NCI-H774 (cell line): ENCODE measurements at places on chromosomes 3 and 15.
A peak's percentile ranks its signal among the peaks of the same experiment; 100 is the strongest.

GRCh38 chr3:4818986-4819693 is 160.1 kb upstream of the BHLHE40 start:
- no peak for DNase-seq

DNA sequence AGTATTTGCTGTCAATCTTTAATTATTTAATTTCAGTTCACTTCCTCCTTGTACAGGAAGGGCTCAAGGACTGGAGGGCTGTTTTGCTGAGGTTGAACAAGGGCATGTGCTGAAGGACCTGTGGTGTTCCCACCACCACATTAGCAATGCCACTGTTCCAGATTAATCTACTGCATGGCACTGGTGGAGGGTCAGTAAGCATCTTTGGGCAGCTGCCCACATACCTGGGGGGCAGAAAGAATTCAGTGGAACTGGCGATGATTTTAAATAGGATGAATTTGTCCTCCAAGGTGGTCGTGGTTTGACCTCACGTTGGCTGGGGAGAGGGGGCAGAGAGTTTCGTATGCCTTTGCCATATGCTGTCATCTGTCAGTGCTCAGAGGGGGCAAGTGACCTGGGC is 244.8 kb downstream of the TLE3 start:
- DNase-seq = no peak

DNA sequence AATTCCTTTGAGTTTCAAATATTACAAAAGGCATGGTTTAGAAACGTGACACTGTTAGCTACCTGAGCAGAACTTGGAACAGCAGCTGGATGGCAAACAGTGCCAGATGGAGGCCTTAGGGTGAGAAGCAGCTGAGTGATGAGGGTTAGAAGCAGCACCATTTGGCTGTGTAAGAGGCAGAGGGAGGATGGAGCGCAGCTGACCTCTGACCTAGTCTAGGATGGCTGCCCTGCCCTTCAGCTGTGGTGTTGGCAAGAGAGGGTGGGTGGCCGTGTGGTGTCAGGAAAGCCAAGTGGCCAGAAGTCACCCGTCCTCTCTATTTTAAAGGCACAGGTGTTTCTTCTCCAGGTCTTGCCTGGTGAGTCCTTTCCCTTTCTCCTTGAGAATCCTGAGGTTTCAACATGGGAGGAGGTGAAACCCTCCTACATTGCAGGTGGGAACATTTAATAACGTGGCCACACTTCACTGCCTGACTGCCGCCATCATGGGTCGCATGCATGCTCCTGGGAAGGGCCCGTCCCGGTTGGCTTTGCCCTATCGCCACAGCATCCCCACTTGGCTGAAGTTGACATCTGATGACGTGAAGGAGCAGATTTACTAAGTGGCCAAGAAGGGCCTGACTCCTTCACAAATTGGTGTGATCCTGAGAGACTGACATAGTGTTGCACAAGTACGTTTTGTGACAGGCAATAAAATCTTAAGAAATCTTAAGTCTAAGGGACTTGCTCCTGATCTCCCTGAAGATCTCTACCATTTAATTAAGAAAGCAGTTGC is 17.6 kb downstream of the BCL2L10 start:
- no peak for DNase-seq

DNA sequence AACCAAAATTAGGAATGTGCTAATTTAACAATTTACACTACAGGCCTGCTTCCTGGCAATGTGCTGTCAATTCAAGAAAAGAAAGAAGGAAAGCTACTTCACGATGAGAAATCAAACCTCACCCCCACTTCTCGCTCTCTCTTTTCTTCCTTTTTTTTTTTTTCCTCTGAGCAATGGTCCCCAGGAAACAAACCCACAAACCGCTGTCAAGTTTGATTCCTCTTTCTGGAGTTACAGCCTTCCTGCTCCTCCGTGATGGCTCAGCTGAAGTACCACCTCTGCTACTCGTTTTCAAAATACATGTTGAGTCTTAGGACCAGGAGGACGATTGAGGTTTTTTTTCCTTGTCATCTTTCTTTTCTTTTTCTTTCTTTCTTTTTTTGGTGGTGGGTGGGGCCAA is 3.4 kb upstream of the TRIM71 start:
- no peak for DNase-seq

GRCh38 chr3:57952208-57952631 is 56.0 kb upstream of the FLNB start:
- no peak for DNase-seq

DNA sequence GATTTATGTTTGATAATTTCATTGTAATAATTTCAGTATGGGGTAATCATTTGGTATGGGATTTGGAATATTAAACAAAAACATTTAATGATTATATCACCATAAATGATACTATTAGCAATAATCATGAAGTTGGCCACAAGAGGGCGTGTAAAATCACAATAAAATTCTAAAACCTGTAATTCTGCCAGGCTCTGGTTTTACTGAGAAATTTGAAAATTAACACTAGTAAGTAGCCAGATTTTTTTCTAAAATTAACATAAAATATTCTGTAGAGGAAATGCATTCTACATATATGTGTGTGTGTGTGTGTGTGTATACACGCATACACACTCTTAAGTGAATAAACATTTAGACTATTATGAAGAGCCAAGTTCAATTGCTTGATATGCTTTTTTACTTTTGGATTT is 40.5 kb downstream of the FEZF2 start:
- no peak for DNase-seq

- no peak for DNase-seq
These were observed 307.7 kb downstream of the CNTN6 start for GRCh38 chr3:1400571-1400970.

DNA sequence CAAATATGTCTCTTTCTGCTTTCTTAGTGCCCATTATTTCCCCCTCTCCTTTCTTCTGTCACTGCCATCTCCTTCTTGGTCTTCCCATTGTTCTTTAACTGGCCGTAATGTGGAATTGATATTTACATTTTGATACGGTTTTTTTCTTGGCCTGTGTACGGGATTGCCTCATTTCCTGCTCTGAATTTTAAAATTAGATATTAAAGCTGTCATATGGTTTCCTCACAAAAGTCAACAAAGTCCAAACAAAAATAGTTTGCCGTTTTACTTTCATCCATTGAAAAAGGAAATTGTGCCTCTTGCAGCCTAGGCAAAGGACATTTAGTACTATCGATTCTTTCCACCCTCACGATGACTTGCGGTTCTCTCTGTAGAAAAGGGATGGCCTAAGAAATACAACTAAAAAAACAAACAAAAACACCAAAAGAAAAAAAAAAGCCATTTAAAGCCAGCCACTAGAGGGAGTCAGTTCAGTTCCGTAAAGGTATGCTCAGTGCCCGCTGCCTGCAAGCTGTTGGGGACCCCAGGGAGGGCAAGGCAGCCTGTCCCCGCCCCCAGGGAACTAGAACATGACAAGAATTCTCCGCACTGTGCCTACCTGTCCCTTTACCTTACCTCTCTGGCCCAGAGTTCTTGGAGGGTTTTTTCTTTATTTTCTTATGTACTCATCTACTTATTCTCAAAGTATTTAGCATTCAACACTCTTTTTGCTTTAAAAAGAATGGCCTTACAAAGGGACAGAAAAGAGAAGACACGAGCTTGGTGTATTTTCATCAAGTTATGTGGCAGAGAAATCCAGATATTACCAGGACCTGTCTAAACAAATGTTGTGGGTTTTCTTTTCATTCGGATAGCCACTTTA is 30.0 kb upstream of the NR2E3 start:
- peak; percentile 28 for DNase-seq

GRCh38 chr15:96418146-96418545 is 87.6 kb downstream of the NR2F2 start:
- no peak for DNase-seq

GRCh38 chr3:15256861-15257341 is 50.9 kb downstream of the CAPN7 start:
- DNase-seq = no peak

- no peak for DNase-seq
These were observed 519.8 kb upstream of the MDFIC2 start for GRCh38 chr3:70832089-70832833.

DNA sequence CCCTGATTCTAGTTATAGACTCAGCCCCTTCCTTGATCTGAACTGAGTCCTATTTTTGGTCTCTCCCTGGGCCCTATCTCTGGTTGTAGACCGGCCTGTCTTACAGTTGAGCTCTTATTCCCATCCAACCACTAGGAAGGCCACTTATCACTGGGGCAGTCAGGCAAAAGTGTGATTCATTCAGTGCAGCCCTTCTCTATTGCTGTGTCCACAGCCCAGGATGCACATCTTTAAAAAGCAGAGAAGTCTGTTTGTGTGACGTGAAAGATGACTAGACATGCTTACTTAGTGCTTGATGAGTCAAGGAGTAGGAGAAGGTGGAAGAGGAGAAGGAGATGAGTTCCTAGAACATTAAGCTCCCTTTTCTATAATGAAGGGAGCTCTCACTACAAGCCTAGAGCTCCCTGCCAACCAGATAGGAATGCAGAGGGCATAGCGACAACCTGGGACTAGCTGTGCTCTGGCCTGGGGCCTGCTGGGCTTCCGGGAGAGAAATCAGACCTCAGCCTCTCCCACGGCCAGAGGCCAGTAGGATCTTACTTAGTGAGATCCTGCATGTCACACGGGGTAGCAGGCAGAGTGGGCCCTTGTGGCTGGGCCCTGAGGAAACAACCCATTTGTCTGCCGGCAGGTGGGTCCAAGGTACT is 25.7 kb downstream of the INSYN1 start:
- DNase-seq = no peak

DNA sequence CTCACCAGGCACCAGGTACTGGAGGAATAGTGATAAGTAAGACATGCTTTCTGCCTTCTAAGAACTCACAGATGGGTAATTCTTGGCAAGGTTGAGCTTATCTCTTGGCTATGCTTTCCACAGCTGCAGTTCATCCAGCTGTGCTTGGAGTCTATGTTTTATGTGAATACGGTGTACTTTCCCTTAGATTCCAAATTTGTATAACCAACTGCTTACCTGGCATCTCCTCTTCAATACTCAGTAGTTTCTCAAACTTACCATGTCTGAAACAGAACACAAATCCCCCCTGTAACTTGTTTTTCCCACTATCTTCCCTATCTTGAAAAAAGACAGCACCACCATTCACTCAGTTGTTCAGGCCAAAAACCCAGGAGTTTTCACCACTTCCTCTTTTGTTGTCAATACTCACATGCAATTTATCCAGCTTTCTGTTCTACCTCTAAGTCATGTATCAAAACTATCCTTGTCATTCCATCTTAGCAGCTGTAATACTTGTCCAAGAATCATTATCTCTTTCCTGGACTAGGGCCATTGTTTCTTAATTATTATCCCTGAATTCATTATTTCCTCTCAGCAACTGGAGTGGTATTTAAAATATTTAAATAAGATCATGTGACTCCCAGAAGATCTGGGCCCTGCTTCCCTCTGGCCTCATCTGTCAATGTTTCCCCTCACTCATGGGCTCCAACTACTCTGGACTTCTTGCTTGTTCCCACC is 32.6 kb downstream of the COL6A5 start:
- DNase-seq = no peak

- no peak for DNase-seq
These were observed 1384.0 kb downstream of the ZPLD1 start for GRCh38 chr3:103818800-103819199.

DNA sequence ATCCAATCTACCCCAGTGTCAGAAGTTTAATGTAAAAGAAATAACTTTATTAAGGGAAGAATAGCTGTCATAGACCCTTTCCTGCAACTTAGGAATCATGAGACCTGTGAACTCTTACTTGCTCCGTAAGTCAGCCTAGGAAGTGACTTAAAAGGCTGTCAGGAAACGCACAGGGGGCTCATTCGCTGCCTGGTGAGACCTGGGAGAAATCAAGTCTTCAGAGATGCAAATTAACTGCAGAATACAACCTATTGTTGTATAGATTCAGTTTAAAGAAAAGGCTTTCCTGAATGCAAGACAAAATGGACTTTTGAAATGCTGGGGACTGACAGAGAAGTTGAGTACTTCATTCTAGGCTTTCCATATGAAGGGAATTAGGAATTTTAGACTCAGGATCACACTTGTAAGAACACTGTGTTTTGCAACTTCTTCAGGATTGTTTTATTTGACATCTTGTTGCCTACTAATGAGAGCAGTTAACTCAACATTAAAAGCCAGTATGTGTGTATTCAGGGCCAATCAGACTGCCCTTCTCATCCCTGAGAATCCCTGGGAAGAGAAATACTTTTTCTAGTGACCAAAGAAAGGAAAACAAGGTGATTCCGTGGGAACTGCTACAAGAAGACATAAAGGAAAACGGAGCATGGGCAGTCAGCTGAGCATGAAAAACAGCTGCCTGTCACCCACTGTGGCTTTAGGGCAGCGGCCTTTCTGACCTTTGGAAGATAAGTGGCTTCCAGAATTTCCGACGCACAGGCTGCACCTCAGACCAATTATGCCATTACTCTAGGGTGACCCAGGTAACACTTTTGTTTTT is 18.5 kb upstream of the DPPA4 start:
- DNase-seq = no peak

DNA sequence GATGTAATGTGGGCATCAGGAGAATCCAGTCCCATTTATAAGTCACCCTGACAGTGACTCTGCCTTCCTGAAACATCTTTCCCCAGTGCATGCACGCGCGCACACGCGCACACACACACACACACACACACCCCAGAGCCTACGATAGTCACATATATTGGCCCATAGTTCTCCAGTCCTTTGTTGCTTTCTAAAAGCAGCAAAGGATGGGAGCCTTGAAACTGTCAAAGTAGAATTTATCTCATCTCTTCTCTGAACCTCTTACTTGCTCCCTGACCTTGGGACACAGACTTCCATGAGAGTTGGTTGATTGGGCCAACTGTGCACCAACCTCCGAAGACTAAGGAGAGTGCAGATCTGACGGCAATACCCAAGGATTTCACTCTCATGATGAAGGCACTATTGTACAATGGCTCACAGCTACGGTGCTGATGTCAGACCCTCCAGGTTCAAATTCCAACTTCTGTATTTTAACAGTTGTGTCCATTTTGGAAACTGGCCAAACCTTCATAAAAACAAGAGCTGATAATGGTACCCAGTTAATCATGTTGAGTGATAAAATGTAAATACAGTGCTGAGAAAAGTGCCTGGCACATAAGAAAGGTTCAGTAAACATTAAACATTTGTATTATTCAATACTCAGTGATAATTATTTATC is 8.3 kb downstream of the CPA3 start:
- DNase-seq = peak; percentile 93
